ENCODE measurements at places on chromosomes 11 and 22.
A peak's percentile ranks its signal among the peaks of the same experiment; 100 is the strongest.

- no peak for DNase-seq
Observed at GRCh38 chr11:101043940-101044339, 85.7 kb downstream of the PGR start.

DNA sequence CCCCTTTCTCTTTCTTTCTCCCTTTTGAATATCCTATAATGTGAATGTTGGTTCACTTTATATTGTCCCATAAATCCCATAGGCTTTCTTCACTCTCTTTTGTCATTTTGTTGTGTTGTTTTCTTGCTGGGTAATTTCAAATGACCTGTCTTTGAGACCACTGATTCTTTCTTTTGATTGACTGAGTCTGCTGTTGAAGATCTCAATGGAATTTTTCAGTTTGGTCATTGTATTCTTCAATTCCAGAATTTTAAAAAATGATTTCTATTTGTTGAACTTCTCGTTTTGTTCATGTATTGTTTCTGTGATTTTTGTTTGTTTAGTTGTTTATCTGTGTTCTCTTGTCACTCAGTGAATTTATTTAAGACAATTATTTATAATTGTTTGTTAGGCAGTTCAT is 17.5 kb upstream of the FZD4 start:
- no peak for DNase-seq

GRCh38 chr11:36034551-36035331 is 90.9 kb downstream of the LDLRAD3 start:
- peak; percentile 89 for DNase-seq

DNA sequence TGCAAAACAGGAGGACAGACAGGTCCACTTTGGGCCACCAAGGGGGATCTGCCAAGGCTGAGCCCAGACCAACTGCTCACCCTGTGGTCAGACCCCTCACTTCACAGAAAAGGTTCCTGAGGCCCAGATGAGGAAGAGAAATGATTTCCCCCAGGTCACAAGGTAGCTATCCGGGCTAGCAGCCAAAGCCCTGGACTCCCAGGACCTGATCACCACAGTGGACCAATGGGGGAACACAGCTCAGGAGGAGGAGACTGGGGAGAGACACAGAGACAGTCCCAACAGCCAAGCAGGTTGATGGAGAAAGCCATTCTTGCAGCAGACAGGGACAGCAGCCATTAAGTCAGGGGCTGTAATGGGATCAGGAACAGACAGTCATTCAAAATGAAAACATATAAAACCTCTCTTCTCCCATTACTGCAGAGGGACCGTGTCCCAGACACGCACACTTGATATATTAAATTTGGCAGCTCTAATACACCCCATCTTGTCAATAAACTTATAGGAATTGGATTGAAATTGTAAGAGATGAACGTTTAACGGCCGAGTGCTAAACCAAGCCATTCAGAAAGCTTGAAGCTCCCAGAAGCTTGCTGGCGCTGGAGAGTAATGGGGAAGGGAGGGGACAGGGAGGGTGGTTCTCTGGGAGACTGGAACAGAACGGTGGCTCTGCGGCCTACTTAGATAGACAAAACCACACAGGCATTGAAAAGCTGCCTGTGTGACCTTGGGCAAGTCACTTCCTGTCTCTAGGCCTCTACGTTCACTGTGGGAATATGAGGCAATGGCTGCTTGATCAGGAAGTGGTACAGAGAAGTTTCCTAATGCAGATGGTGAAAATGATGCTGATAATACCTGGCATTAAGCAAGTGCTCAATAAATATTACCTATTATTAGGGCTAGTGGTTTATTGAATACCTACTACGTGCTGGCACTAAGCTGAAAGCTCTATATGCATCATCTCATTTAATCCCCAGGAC is 16.0 kb downstream of the ZMAT5 start:
- DNase-seq: no peak

GRCh38 chr11:82634091-82634490 is 99.6 kb downstream of the FAM181B start:
- no peak for DNase-seq

DNA sequence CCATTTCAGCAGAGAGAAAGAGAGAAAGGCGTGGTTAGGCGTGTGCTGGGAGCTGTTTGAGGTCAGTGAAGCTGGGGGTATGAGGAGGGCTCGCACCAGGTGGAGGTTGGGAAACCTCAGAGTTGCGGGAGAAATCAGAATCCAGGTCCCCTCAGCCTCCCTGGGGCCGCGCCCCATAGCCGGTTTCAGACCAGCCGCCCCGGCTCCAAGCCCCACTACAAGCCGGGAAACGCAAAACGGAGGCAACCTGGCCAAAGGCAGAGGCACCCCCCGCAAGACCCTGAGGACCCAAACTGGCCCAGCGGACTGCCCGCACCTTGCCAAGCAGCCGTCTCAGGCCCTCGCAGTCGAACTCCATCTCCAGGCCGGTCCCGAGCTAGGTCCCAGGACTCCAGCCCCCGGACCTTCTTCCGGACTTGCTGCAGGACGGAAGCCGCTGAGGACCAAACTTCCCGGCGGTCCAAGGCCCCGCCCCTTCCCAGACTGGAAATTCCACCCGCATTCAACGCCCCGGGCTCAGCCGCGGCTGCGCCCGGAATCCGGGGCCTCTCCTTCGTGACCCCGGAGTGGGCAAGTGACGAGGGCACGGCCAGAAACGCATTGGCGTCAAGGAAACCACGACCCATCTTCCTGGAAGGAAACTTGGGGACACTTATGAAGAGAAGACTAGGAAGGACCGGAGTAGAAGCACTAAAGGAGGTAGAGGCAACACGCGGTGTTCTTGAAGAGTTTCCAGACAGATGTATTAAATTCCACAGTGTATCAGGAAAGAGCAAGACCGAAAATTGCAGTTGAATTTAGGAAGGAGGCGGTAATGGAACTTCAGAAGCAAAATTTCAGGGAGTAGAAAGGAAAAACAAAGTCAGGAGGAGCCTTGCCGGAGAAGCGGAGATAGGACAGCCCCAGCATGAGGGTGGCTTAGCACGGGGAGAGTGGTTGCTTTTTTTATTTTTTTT is at the start of gene UEVLD:
UEVLD (minus strand) TSS at position 438 of the 956 bp plus-strand sequence; CDS start at position 358, 80 bp downstream.
- peak; percentile 98 for DNase-seq

GRCh38 chr22:21942407-21943343 is 10.0 kb downstream of the PPM1F start:
- DNase-seq: peak; percentile 89

DNA sequence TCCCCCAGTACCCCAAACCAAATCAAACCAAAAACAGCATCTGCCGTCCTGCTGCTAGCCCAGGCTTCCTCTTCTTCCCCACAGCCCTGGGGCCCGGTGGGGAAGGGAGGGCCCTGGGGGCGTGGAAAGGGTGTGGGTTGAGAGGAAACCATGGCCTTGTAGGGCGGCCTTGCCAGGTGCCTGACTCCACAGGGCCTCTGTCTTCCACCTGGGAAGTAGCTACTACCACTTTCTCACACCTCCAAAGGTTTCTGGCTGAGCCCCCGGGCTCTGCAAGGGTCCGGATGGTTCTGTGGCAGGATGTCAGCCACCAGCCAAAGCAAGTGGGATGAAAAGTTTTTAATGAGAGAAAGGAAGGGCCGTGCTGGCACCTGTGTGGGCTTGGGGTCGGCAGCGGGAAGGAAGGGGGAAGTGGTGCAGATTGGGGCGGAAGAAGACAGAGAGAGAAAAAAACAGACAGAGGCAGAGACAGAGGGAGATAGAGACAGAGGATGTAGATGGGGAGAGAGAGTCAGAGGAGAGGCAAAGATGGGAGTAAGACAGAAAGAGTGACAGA is 10.5 kb downstream of the TPST2 start:
- DNase-seq: no peak

- peak; percentile 81 for DNase-seq
Observed at GRCh38 chr11:1837171-1838076, 1.4 kb upstream of the TNNI2 start.

- DNase-seq: no peak
Observed at GRCh38 chr11:123393312-123393927, 36.6 kb upstream of the GRAMD1B start.

DNA sequence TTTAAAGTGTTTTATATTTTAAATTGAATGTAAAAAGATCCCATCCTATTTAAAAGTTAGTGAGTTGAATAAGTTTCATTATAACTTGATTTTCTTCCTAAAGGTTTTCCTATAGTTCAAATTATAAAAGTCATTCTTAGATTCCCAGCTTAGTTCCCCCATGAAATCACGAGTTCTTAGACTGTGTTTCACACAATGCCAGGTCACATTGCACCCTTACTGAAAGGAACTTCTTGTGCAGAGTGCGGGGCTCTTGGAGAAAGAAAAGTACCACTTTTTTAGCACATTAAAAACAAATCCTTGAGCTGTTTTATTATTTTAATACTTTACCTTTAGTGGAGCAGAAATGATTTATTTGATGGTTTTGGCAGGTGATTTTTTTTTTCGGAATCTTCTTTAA is 15.6 kb downstream of the GRAP2 start:
- DNase-seq: no peak

DNA sequence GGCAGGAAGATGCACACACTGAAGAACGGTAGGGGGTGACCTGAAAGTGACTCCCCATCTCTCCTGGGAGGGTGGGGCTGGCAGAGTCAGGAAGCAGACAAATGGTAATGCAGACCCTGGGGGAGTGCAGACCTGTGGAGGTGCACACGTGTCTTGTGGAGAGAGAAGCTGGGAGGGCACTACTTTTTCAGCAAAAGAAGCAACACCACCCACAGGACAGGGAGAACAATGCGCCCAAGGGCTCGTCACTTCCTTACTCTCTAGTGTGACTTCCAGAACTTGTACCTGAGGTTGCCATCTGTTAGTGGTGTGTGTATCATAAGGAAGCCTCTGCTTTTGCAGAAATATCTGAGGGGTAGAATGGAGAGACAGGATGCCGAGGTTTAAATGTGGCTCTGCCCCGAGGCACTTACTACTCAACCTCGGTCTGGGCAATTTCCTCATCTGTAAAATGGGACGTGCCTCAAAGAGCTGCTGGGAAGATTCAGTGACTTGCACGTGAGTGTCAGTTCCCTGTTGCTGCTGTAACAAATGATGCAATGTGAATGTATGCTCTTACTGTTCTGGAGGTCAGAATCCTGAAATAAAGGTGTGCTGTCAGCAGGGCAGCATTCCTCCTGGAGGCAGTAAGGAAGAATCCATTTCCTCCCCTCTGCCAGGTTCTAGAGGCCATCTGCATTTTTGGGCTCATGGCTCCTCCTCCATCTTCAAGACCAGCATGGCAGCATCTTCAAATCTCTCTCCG is 323.4 kb downstream of the SHANK2 start:
- DNase-seq: no peak

DNA sequence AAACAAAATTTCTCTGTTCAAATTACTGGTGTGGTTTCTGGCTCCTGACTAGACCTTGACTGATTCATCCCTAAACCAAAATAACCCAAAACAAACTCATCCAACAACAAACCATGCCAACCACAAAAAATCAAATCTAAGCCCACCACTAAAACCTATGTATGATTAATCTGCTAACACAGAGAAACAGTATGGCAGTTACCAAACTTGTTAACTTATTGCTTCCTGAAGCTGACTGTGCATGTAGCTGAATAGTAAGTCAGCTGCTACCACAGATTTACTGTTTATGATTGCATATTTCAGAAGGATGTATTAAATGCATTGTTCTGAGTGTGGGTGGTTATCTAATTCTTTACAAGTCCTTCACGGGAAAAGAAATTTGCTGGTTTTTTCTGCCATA is 231.1 kb downstream of the SWAP70 start:
- DNase-seq: no peak

- no peak for DNase-seq
Observed at GRCh38 chr11:3859373-3859881, 4.0 kb downstream of the STIM1 start.

- no peak for DNase-seq
Observed at GRCh38 chr11:36426226-36426848, 83.7 kb downstream of the TRAF6 start.

DNA sequence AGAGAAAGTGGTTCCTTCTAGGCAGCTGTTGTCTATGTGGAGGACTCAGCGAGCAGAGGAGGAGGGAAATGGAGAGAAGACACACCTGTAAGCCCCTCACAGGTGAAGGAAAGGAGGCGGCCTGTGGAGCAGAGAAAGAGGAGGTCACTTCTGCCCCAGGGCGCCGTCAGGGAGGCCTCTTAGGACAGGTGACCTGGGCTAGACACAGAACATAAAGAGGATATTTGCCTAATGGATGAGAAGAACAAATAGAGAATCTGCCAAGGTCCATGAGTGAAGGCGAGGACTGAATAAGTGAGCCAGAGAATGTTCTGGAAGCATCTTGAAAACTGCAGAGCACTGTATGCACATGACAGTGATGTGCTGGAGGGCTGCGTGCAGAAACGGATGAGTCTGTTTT is 2.2 kb upstream of the SCUBE1 start:
- DNase-seq: no peak

DNA sequence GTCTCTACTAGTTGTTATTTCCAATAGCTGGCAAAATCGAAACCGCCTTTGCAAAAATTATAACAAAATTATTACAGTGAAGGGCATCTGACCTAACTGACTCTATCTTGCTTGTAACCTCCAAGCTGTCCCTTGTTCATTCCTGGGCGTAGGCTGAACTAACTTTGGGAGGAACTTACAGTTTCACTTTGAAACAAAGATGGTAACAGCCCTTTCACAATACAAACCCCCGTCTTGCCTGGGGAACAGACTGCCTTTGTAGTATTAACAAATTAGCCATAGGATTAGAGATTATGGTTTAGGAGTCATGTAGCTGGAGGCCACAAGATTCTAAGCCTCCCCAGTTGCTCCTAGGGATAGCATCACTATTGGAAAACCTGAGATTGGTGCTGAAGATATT is 131.6 kb upstream of the HSD17B12 start:
- DNase-seq: no peak

GRCh38 chr11:120798854-120799253 is 225.0 kb upstream of the TBCEL start:
- DNase-seq: no peak

DNA sequence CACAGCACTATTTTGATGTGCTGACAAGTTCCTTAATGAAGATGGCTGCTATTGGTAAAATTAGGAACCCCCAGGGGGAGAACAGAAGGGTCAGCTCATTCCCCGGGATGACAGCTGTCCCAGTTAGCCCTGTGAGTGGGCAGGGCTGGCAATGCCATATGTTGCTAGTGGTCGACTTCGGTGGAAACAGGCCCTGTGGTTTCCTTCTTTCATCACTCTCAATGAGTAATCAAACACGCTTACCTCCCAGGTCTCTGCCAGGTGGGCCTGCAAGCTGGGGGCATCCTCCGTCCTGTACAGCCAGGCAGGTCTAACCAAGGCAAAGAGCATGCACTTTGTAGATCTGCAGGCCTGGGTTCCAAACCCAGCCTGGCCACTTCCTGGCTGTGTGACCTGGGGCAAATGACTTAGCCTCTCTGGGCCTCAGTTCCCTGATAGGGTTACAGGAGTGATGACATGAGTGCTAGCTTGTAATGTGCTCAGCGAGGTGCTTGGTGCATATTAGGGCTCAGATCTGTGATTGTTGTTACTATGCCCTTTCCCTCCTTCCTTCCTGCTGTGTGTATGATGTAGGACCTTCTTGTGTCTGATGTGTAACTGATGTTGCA is 85.2 kb downstream of the TSPAN18 start:
- no peak for DNase-seq

- no peak for DNase-seq
Observed at GRCh38 chr22:25757686-25758085, 15.7 kb downstream of the MYO18B start.
